T-cell (primary cell): ENCODE measurements at places on chromosomes 3 and 15.

DNA sequence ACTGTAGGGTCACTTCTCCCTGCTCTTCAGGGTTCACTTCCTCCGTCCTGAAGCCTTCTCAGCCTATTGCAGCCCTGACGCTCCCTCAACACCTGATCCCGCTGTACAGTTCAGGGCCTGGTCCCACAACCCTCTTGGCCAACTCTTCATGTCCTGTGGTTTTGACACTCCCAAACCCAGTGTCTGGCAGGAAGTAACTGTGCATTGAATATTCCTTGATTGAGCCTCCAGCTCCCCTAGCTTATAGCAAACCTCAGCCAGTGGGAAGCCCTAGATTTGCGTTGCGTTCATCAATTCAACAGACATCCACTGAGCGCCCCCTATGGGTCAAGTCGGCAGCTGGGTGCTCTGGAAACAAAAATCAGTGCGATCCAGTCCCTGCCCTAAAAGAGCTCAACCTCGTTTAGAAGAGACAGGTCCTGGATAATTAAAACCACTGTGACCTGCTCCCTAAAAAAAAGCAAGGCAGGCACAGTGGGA, 13.5 kb downstream of the UBAP1L start:
- no peak for DNase-seq

GRCh38 chr3:163438760-163439159, 1639.5 kb downstream of the SI start:
- DNase-seq = no peak

GRCh38 chr3:97860364-97860763, 38.6 kb downstream of the CRYBG3 start:
- DNase-seq = no peak

- no peak for DNase-seq
Measured at GRCh38 chr15:70318594-70319465, 221.1 kb upstream of the TLE3 start.

DNA sequence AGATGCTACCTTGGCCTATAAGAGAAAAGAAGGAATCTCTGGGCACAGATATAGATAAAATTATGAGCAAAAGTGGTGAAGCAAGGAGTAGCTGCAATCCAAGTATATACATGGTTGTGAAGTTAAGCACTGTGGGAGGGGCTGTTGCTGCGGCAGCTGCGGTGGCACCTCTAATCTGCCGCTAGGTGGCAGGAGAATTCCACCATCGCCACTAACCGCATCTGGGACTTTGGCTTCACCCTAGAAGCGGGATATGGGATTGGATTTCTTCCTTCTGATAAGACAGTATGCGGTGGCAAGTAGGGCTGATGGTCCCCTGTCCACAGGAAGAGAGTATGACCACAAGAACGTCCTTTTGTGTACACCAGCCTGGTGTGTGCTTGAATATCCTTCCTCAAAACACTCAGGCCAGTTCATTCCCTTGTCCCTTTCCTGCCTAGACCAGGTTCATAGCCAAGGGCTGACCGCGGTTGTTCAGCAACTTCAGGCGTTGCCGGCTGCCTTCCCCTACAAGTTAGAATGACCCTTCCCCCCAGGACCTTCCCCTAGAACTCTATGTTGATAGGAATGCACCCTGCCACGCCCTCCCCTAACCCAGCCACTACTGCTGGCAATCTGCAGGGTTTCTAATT, 5.1 kb downstream of the MAGEL2 start:
- DNase-seq = peak; percentile 19

DNA sequence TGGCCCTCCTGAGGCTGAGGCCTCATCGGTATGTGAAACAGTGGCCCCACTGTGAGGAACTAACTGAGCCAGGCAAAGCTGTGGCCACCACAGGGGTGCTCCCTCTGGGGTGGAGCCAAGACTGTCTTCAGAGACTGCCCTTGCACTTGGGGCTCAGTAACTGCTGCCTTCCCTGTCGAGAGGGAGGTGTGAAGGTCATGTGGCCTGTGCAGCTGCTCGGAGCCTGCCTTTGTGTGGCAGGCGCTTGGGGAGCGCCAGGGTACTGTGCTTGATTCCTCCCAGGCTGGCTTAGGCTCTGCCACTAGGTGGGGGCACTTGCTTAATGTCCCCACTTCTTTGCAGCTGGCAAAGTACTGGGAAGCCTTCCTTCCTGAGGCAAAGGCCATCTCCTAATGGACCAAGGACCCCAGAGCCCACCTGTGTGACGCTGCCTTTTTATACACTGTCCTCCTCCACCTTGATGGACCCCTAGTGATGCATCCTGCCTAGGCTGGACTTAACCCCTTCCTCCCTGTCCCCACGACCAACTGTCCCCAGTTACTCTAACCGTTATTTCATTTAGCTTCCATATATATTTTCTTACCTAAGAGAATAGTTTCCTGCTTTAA, 14.2 kb upstream of the SNX22 start:
- DNase-seq = peak; percentile 18

DNA sequence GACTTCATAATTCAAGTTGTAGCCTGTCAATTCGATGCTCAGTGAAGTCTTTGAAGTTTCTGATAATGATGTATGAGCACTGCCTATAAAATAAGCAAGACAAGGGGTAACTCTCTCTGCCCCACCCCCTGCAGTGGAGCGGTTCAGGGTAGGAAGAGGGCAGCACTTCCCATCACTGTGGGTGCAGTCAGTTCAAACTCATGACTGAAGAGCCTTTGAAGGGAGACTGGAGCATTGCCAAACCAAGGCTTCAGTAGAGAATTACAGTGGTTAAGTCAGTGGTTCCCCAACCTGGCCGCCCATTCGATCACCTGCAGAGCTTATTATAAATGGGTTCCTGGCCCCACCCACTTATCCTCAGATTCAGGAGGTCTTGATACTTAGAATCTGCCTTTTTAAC, 190.6 kb downstream of the SHQ1 start:
- peak; percentile 24 for DNase-seq

DNA sequence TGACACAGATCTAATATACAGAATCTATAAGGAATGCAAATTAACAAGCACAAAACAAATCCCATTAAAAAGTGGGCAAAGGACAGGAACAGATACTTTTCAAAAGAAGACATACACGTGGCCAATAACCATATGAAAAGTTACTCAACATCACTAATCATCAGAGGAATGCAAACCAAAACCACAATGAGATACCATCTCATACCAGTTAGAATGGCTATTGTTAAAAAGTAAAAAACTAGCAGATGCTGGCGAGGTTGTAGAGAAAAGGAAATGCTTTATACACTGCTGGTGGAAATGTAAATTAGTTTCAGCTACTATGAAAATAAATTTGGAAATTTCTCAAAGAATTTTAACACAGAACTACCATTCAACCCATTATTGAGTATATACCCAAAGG, 50.7 kb downstream of the ADAMTS17 start:
- DNase-seq = no peak

GRCh38 chr15:63318344-63318743, 40.9 kb downstream of the APH1B start:
- no peak for DNase-seq

- DNase-seq = no peak
Measured at GRCh38 chr15:97459771-97460170, 500.7 kb upstream of the ARRDC4 start.

DNA sequence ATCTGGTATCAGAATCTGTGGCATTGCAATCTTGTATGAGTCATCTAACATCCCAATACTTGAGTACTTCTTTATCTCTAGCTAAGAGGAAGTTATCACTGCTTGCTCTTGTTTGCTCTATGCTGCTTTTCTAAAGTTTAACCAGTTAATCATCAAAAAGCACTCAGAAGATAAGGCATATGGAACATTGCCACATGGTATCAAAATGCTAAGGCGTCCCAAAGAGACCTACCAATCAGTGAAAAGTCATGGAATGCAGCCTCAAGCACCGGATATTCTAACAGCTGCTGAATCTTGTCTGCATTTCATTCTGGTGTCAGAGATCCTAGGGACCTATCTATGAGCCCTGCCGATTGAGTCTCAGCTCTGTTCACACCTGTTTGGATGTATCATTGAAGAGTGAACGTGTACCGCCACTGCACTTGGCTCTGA, 192.8 kb downstream of the ARPP21 start:
- no peak for DNase-seq

DNA sequence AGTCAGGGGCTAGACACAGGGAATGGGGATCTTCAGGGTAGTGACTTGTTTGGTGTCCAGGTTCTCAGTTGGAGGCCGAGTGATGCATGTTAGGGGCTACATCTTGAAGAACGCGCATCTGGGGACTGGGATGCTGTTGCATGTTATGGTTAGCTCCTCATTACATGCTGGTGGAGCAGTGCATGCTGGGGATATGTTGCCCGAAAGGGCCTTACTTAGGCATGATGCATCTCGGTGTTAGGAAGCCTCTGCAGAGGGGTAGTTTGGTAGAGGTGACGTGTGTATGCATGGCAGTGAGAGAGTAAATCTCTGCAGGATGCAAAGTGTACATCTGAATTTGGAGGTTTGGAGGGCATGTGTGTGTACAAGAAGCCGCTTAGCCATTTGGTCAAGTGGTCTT, 2.4 kb downstream of the EIF4G1 start:
- no peak for DNase-seq

DNA sequence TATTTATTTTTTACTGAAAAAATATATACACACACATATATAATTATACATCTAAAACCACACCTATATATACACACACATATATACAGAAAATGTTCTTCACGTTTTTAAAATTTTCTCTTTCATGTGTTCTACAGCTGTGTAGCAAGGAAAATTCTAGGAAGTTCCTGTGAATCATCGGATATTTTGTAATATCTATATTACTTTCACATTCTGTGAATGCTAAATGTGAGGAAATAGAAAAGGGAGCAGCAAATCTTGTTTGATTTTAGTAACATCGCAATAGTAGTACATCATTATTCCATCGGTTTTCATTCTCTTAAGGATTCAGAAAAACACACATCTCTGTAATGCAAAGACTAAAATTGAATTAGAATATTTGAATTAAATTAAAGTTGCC, 836.8 kb upstream of the NECTIN3 start:
- DNase-seq = no peak

GRCh38 chr3:49867871-49868321, 1.8 kb downstream of the CAMKV start:
- peak; percentile 11 for DNase-seq

GRCh38 chr3:130835483-130835882, 58.4 kb upstream of the ATP2C1 start:
- no peak for DNase-seq

DNA sequence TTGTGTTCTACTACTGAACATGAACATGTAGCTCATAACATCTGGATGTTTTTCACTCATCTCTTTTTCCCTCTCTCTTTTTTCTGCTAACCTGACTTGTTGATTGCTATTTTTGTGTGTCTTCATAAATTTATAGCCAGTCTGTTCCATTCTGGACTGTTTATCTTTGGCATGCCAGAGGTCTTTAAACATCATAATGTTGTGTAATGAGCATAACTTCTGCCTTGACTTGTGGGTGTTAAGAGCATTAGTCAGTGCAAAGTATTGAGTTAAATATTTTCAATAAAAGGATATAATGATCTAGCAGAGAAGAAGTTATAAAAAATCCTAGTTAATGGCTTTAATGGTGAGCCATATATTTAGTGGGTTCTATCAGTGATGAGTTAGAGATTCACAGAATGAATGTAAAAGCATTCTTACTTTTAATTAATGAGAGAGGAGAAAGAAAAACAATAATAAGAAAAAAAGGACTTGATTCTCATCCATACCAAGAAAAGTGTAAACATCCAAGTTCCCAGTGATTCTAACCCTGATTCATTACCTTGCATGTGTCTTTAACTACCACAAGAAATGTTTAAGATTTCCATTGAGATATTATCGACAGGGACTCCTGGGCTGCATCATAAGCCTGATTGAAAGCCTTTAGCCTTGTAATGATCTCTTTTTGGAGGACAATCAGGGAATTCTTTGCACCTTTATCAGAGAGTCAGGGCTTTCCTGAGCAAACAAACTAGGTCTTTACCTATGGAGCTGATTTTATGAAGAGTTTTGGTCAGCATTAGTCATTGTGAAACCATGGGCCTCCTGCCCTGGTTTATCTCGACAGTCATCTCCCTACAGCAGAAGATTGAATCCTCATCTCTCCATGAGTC, 22.9 kb downstream of the MITF start:
- no peak for DNase-seq

GRCh38 chr3:78794431-78794830, 973.4 kb downstream of the ROBO1 start:
- DNase-seq = no peak

GRCh38 chr3:125045194-125045593, 10.6 kb downstream of the HEG1 start:
- no peak for DNase-seq

- DNase-seq = no peak
Measured at GRCh38 chr3:32998631-32999451, 47.4 kb downstream of the CCR4 start.

GRCh38 chr3:175041369-175041768, 182.2 kb downstream of the NAALADL2 start:
- DNase-seq = no peak

DNA sequence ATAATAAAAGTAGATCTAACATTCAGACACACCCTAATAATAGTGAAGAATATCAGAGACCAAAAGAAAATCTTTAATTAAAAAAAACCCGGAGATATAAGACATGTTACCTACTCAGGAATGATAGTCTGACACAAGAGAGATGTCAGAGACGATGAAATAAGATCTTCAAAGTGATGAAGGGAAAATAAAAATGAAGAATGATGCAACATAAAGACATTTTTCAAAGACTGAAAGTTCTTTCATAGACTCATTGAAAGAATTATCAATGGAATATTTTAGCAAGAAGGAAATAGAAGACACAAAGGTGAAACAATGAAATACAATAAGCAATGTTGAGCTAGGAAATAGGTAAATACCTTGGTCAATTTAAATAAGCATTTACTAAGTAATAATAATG, 19.6 kb downstream of the HCLS1 start:
- no peak for DNase-seq

DNA sequence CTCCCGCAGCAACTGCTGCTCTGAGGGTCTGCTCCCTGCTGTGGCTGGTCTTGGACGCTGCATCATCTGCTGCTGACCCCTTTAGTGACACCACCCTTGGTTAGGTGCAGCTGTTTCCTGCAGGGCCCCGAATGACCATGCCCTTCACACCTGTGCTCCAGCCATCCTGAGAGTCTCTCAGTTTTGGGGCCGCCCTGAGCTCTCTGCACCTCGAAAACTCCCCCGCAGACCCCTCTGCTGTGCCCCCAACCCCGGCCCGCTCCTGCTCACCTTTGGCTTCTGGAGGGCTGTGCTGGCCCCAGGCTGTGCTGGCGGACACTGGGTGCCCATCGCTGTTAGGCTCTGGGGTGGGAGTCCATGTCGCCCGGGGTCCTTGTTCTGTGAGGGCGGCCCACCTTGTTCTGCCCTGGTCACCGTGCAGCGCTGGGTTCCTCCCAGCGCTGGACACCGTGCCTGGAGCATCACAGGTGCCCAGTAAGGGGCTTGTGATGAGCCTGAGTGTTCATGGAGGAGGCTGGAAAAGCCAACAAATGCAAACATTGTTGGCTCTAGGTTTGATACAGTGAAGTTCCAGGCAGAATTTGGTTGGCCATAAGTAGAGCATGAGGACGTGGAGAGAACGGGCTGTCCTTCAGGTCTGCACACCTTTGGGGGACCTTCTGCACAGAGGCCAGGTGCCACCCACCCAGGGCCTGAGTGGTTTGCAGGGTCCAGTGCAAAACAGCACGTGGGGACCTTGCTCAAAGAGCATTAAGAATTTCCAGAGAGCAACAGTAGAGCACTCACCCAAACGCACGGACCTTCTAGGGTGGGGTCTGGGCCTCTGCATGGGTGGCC, 12.3 kb downstream of the ABTB1 start:
- DNase-seq = no peak
